NCI-H2081 (cell line): ENCODE measurements at places on chromosomes 6 and 20.

DNA sequence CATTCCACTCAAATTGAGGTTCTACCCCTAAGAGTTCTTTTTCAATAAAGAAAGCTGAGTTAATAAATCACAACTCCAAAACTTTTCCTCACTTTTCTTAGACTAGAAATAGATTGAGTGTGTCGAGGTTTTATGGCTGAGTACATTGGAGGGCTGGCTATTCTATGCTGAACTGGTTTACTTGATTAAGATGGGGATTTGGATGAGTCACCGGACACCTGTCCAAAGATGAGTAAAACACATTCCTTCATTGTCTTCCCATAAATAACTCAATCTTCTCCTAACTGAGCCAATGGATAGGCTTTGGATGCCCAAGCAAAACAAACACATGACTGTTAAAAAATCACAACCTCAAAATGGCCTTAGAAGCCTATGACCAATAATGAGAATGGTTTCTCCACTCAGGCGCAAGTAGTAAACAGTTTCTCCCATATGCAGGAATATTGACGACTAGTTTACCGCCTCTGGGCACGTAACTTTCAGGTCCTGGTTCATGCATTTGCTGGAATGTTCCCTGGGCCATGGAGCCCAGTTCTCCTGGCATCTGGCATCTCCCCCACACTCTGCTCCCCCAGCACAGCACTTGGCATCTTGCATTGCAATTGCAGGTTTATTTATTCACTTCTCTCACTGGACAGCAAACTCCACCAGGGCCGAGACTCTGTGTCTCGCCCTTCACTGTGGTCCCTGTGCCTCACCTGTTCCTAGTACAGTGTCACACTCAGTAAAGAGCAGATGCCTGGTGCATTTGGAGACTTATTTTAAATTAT is 43.9 kb downstream of the BCAS1 start:
- no peak for DNase-seq

DNA sequence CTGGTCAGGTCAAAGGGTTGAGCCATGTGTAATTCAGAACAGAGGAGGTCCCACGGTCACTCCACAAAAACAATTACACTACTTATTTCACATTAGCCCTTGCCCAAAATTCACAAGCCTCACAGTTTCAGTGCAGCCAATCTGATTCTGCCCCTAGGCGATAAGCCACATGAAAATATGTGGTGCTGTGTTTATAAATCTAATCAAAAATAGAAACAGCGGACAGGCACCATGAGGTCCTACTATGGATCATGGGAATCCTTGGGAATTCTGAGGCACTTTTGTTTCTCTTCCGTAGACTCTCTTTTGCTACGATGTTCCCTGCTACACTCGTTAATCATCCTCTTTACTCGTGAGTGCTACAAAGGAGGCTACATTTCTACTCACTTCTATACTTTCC is 476.1 kb downstream of the TFAP2A start:
- DNase-seq = no peak

DNA sequence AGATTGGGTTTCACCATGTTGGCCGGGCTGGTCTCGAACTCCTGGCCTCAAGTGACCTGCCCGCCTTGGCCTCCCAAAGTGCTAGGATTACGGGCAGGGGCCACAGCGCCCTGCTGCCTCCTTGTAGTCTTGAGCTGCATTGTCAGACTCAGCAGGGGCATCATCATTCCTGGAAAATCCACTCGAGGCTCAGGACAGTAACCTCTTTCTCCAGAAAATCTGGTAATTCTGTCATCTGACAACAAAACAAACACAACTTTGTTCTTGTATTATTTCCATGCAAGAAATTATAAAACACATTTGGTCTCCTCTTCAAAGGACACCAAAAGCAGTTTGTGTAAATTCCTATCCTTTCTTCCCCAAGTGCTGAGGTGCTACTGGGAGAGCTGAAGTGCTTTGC is 137.2 kb upstream of the INSM1 start:
- DNase-seq = no peak

DNA sequence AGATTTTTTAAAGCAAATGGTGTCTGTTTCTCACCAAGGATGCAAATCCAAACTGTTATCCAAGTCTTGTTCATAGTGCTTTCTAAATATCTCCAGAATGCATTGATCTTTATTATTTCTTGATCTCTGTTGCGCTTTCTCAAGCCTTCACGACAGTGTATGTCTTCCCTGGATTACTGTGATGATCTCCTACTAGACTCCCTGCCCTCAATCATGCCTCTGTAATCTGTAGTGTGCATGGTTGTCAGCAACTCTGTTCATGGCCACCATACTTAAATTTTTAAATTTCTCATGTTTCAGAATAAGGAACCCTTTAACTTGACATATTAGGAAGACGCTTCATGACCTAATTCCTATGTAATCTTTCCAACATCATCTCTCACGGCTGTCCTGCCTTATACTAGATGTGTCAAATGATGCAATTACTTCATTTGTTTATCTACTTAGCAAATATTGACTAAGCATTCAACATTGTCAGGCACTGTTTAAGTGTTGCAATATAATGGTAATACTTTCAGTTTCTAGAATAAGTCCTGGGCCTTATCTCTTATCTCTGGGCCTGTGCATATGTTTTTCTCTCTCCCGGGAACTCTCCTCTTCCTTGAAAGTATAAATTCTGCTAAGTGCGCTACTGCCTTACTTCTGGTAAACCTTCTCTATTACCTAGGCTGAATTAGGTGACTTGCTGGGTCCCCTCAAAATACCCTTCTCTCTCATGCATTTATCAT is 25.6 kb upstream of the AHI1 start:
- no peak for DNase-seq

GRCh38 chr6:161274488-161274858 is 612 bp upstream of the AGPAT4 start:
- DNase-seq = no peak

GRCh38 chr20:41306061-41306727 is 11.3 kb downstream of the ZHX3 start:
- DNase-seq = no peak

GRCh38 chr6:169141671-169142537 is 111.7 kb downstream of the THBS2 start:
- no peak for DNase-seq

DNA sequence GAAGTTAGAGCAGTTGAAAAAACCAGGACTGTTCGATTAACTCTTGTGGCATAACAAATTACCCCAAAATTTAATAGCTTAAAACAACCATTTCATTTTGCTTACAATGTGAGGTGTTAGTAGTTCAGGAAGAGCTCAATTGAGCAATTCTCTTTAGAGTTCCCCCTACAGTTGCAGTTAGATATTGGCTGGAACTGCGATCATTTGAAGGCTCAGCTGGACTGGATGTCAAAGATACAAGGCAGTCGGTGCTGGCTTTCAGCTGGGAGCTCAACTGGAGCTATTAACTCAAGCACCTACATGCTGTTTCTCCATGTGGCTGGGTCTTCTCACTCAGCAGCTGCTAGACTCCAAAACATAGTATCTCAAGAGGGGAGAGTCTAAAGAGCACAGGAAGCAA is 96.0 kb upstream of the LOC128125822 start:
- no peak for DNase-seq

- DNase-seq = no peak
Observed at GRCh38 chr6:113185299-113185698, 671.8 kb upstream of the MARCKS start.

DNA sequence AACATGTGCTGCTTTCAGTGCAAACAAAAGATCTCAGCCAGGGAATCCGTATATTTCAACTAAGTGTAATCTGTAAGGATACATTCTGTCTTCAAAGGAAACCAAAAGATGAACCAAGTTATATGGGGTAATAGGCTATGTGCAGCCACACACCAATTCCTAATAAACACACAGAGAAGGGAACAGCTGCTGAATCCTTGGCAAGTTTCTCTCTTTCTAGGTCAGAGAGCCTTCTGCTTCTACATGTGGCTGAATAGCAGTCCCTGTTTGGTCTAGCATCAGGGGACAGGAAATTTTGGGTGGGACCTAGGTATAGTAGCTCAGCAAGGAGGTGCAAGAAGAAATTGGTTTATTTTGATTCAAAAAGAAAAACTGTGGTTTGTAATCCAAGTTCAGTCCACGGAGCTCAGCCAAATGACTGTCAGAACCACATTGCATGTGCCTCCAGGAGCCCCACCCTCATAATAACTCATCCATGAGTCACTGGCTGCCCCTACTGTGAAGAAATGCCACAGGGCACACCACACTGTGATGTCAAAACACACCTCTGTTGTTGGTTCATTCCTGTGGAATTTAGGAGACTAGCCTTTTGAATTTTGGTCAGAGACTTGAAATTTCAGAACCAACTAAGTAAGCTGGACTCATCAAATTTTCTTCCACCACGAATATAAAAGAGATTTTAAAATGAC is 21.1 kb downstream of the SPTLC3 start:
- no peak for DNase-seq

GRCh38 chr6:116012471-116012949 is 48.2 kb downstream of the FRK start:
- DNase-seq = no peak

- DNase-seq = no peak
Observed at GRCh38 chr6:63269470-63269869, 50.3 kb downstream of the LGSN start.

DNA sequence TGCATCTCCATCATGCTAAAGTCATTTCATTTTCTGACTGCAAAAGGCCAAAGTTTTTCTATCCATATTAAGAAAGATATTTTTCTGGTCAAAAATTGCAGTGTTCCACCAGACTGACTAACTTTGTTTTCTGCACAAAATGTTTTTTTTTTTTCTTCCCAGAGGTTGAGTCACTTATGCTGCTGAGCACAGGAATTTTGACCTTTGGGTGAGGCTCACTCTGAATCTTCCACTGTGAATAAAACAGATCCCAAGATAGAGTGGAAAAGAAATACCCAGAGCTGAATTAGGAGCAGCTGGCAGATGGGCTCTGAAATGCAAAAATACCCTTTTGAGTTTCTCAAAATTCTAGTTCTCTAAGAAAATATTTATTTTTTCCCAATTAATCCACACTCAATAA is 996.8 kb downstream of the KIF16B start:
- no peak for DNase-seq

- no peak for DNase-seq
Observed at GRCh38 chr6:284486-284885, 7.8 kb upstream of the DUSP22 start.

DNA sequence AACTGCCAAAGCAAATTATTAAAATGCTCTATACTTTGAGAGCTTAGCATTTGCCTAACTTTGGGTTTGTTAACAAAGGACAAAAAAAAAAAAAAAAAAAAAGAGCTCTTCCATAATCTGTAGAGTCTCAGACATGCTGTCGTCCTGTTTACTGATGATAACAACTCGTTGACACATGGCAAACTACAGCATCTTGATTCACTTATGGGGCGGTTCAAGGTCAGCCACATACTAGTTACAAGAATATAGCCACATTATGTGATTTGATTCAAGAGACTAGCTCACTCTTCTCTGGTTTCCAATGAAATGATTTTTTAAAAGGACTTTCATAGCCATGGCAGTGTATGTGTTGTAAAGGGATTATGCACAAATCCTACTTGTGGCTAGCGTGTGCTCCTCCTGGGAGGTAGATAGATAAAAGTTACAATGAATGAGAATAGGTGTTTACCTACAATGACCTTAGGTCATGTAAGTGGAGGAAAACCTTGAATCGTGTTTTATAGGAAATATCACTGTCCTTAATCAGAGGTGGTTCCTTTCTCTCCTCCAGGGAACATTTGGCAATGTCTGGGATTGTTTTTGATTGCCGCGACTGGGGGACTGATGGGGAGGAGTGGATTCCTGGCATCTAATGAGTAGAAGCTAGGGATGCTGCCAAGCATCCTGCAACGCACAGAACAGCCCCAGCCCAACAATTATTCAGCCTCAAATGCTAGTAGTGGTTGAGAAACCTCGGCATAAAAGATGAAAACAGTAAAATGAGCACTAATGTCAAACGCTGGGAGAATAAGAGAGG is 969.2 kb upstream of the SLC35B3 start:
- no peak for DNase-seq

DNA sequence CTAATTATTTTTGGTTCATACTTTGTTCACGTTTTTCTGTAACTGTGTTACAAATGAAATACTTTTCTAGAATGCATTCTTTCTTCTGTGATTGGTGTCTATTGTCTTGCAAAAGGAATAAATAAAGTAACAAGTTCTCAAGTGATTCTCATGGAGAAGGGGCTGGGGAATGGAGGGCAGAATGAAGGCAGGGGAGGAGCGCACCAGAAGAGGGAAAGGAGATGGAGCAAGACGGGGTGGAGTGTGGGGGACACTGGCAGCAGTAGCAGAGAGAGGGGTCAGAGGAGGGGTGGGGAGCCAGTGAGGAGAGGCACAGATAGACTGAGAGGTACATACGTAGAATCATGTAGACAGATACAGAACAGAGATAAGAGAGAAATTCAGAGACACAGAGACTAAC is 136.5 kb downstream of the CARMIL1 start:
- DNase-seq = no peak

- no peak for DNase-seq
Observed at GRCh38 chr20:13736436-13737191, 48.1 kb downstream of the ESF1 start.

- no peak for DNase-seq
Observed at GRCh38 chr6:101290346-101290745, 103.2 kb upstream of the GRIK2 start.

DNA sequence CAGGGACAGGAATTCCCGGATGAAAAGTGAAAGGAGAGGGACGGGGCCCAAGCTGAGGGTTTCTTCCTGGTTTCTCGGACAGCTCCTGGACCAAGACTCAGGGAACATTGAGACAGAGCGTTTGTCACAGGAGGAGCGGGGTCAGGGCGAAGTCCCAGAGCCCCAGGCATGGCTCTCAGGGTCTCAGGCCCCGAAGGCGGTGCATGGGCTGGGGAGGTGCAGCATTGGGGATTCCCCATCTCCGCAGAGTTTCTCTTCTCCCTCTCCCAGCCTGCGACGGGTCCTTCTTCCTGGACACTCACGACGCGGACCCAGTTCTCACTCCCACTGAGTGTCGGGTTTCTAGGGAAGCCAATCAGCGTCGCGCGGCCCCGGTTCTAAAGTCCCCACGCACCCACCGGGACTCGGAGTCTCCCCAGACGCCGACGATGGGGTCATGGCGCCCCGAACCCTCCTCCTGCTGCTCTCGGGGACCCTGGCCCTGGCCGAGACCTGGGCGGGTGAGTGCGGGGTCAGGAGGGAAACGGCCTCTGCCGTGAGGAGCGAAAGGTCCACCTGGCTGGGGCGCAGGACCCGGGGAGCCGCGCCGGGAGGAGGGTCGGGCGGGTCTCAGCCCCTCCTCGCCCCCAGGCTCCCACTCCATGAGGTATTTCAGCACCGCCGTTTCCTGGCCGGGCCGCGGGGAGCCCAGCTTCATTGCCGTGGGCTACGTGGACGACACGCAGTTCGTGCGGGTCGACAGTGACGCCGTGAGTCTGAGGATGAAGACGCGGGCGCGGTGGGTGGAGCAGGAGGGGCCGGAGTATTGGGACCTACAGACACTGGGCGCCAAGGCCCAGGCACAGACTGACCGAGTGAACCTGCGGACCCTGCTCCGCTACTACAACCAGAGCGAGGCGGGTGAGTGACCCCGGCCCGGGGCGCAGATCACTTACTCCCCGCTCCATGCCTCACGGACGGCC is 54.6 kb upstream of the POLR1H start:
- DNase-seq = no peak

GRCh38 chr20:17314264-17314663 is 87.4 kb downstream of the PCSK2 start:
- DNase-seq = no peak
